Stimulated activated CD8-positive, alpha-beta memory T cell treated with anti-CD3 and anti-CD28 coated beads, Interleukin-15, amount 100 ng/mL, for 24 hours (primary cell): ENCODE measurements at places on chromosomes 11 and 22.

DNA sequence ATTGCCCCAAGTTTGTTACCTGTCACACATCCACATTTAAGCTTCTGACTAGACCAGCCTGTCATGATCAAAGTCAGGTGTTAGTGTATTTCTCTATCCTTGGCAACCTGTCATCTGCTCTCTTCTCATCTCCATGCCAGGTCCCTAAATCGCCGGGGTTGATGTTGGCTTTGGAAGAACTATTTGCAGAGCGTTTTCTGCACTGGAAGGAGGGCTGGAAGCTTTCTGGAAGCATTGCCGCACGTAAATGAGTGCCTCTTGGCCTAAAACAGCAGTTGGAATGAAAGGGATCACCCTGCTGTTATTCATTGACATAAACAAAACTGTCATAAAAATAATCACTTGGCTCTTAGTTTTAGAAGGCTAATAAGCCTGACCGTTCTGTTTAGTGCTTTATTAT, 1.4 kb downstream of the TTC12 start:
- no peak for DNase-seq

DNA sequence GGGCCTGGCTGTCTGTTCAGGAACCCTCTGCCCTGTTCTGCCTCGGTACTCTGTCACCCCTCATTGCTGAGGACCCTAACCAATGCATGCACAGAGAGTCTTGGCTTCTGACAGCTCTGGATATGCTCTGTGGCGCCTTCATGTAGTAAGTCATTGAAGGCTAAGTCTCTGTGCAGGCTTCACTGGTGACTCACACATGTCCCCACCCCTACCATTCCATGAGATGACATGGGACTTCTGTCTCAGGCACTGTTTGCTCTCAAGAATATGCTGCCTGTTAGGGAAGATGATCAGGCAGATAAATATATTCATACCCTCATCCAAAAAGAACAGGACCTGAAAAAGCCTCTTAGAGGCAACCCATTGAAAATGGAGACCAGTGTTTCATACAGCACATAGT, 43.6 kb upstream of the HORMAD2 start:
- DNase-seq, result no peak

- no peak for DNase-seq
Measured at GRCh38 chr11:102225689-102226568, 91.4 kb upstream of the BIRC3 start.

DNA sequence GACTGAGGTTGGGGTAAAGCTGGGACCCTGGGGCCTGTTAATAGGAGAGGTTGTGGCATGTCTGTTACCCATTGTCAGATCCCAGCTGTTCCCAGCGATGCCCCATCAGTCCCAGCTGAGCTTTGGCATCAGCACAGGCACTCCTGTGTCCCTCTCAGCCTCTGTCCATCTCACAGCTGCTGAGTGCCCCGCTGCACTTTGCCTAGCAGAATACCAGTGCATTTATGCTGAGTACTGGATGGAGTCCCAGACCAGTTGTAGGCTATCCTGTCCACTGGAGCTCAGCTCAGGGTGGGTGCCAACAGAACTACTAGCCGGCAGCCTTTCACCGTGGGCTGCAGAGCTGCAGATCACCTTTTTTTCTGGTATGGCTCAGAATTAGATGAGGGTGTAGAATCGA, 9.9 kb downstream of the FXYD6 start:
- no peak for DNase-seq

GRCh38 chr11:47553406-47553743, 443 bp upstream of the CELF1 start:
- no peak for DNase-seq
